Effector CD4-positive, alpha-beta T cell (primary cell): ENCODE measurements at places on chromosomes 13 and 19.

- no peak for DNase-seq
These were observed 281.4 kb downstream of the ABCC4 start for GRCh38 chr13:95019886-95020285.

- DNase-seq: peak; percentile 27
These were observed 1.4 kb upstream of the SAMD1 start for GRCh38 chr19:14091813-14092462.

DNA sequence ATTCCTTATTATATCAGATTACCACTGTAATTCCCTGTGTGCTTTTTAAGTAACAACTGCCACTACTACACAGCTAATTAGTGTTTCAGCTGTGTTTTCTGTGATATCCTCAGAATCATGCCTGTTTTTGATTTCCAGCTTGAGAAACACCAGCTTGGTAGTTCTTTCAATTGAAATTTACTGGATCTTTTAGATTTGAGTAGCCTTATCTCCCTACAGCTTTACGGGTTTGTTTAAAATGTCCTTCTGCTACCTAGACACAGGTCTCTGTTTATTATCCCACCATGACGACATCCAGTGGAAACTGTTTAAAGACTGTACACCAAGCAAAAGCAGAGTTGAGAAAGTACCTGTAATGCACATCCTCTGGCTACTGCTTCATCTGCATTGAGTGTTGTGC is 12.1 kb downstream of the HSPH1 start:
- no peak for DNase-seq

DNA sequence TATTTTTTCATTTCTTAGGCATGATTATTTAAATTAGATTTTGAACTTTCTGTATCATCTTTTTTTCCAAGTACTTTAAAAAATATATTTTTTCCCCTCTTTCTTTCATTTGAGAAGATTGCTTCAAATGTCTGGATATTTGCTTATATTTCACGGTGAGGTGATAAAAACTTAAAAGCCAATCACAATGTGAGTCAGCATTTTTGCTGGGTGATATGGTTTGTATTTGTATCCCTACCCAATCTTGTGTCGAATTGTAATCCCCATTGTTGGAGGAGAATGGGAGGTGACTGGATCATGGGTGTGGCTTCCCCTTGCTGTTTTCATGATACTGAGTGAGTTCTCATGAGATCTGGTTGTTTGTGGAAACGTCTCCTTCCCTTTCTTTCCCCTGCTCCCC is 320.5 kb downstream of the OXGR1 start:
- no peak for DNase-seq

DNA sequence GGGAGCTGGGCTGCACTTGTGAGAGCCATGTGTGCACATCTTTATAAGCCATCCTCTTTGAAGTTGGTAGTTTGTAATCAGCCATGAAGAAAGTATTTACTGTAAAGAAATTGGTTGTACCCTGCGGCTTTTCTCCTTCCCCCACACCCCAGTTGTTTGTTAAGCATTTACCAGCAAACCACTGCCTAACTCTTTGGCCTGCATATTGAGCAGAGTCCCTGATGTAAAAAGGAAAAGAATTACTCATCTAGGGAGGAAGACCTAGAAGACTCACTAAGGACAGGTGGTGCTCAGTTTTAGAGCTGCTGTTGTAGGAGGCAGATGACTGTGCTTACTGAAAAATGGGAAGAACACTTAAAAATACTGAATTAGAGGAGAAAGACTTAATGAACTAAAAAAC is 245.3 kb downstream of the PCCA start:
- DNase-seq: no peak

- no peak for DNase-seq
These were observed 12.3 kb downstream of the ZNF91 start for GRCh38 chr19:23382955-23383354.

GRCh38 chr13:27997904-27998522 is 9.5 kb upstream of the URAD start:
- no peak for DNase-seq

GRCh38 chr19:55377356-55378131 is 918 bp downstream of the TMEM190 start:
- DNase-seq: no peak

- no peak for DNase-seq
These were observed 34.7 kb upstream of the DOCK9 start for GRCh38 chr13:99012539-99012938.
